ENCODE measurements at places on chromosomes 11 and 22.

DNA sequence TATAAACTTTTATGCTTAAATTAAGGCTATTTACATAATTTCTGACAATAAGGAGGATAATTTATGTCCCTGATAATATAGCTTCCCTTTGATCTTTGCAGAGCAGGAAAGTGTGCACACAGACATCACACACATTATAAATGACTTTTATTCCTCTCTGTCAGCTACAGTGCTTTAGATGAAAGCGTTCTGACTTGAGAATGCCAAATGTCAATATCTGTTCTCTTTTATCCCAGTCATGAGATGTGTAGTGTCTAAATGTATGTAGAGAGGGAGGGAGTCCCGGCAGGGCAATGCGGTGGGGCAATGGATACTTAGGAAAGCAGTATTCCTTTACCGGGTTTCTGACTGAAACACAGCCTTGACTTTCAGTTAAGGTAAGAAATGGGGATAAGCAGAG, 225.4 kb upstream of the CHORDC1 start:
- DNase-seq: no peak

- no peak for DNase-seq
Observed at GRCh38 chr11:23574149-23574548, 713.9 kb upstream of the CCDC179 start.

DNA sequence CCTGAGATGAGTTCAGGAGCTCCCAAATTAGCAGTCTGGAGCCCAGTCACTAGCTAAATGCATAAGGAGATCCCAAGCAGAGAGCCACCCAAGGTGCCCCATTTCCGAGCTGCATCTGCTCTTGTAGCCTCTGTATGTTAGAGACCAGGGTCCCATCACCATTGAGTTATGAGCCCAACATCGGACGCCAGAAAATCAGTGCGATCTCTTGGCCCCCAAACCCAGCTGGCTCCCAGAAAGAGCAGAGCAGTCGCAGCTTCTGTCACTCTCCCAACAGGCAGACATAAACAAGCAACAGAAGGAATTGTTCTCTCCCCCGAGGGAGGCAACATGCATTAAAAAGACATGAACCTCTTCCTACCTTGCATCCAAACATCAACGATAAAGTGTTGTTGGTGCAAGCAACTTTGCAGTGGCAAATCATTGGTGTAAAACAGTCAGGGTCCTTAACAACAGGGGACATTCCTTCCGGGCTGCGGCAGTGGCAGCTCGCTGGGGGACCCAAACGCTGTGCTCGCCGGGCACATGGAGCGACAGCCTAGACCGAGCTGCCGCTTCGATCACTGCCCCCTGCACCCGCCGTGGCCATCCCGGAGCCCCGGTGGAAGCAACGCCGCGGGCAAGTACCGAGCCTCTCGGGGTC, 907.1 kb downstream of the DLG2 start:
- DNase-seq: no peak

- DNase-seq: no peak
Observed at GRCh38 chr22:48207919-48208535, 1445.6 kb downstream of the TBC1D22A start.

GRCh38 chr22:21712751-21713427, 22.7 kb downstream of the YPEL1 start:
- DNase-seq: peak; percentile 80

GRCh38 chr11:59679347-59679746, 10.5 kb upstream of the PATL1 start:
- no peak for DNase-seq

- DNase-seq: peak; percentile 46
Observed at GRCh38 chr22:23591201-23591791, 11.2 kb upstream of the IGLL1 start.

DNA sequence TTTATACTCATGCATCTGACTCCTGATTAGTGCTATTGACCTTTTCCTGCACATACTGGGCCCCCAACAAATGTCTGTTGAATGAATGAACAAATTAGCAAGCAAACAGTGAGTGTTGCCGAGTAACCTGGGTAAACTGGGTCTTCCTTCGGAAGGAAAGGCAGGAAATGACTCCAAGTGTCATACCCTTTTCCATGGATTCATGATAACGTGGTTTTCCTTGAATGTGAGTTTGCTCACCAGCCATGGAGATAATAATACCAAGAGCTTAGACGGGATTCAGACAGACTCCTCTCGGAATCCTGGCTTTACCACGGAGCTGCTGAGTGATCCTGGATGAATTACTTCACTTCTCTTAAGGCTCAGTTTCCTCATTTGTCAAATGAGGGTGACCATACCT, 16.7 kb downstream of the TECTA start:
- DNase-seq: no peak

DNA sequence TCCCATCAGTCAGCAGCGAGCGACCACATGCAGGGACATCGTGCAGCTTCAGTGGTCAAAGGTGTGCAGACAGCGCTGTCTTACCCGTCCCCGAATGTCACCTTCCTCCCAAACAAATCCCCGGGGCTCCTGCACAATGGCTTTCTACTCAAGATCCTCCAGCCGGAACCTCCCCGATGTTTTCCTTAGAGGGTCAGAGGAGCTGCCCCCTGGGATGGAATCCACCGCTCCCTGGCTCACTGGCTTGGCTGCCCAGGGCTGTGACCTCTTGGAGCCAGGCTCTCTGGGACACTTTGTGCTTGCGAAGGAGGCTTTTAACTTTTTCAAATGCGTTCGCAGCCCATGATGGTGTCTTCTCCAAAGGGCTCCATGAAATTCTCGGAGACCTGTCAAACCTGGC, 17.3 kb upstream of the FGF19 start:
- no peak for DNase-seq

DNA sequence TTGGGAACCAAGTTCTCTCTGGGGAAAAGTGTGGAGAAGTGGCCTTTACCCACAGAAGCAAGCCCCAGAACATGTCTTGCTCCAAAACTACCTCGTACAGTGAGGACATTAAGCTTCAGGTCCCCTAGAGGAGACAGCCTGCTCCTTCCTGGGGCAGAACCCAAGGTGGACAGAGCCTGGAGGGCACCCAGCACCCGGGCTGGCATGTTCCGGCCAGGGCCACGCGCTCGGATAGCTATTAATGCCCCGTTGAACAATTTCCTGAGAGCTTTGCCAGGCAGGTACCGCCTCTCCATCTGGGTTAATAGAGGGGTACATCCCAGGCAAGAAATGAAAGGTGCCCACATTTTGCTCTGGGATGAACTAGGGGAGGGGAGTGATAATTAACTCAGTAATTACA, 169.0 kb upstream of the GRK3 start:
- no peak for DNase-seq

- no peak for DNase-seq
Observed at GRCh38 chr11:46588131-46588530, 5.7 kb downstream of the AMBRA1 start.

DNA sequence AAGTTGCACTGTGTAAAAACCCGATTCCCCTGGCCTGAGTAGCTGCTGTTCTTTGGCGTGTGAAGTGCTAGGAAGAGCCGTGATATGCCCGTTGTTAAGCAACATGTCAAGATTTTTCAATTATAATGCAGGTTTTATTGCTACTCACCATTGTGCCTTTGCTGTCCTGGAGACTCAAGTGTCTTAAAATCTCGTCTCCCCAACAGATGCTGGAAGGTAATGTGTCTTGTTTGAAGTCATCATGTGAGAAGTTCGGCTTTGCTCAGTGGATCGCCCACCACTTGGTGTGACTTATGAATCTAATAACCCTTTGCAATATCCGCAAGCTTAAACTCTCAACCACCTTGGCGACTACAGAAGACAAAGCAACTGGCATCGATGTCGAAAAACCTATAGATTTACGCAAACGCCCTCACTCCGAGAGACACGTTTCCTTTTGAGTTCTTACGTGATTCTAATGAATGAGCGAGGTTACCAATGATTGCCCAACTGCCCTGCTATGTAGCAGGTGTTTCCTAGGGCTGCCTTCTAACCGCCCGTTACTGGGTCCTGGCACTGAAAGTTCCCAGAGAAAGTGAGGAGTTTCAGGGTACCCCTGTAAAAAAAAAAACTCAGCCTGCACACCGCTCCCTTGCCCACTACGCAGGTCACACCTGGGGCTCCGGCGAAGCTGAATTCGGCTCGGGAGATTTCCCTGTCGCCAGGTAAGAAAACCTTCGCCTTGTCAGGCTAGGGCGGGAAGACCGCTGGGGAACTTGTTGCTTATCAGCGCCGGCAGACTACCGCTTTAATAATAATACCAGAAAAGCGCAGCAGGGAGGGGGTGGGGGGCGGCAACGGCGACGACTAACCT, 21.2 kb upstream of the BDNF start:
- DNase-seq: no peak

- no peak for DNase-seq
Observed at GRCh38 chr11:35088676-35089075, 50.3 kb upstream of the CD44 start.

DNA sequence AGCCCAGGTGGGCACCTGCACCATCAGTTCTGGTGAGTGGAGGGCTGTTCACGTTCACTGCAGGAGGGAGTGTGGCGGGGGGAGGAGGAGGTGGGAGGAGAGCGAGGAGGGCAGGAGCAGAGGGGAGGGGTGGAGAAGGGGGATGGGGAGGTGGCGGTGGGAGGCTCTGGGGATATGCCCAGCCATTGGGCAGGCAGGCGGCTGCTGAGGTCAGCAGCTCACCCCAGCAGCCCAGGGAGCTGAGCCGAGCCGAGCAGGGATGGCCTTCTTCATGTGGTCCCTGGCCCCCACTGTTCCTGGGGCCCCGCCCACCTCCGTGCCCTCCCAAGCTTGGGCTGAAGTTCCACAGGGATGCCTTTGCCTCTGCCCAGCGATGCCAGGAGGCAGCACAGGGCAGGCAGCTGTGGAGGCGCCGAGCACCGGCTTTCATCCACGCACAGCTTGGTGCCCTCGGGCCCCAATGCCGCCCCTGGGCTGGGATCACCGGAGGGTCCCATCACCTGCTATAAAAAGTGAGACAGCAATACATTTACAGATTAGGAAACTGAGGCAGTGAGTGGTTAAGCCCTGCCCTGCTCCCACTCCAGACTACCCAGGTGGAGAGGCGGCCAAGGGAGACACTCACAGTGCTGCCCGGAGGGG, 21.6 kb downstream of the RTN4R start:
- DNase-seq: no peak

- DNase-seq: no peak
Observed at GRCh38 chr22:32545801-32546200, 71.2 kb downstream of the FBXO7 start.

DNA sequence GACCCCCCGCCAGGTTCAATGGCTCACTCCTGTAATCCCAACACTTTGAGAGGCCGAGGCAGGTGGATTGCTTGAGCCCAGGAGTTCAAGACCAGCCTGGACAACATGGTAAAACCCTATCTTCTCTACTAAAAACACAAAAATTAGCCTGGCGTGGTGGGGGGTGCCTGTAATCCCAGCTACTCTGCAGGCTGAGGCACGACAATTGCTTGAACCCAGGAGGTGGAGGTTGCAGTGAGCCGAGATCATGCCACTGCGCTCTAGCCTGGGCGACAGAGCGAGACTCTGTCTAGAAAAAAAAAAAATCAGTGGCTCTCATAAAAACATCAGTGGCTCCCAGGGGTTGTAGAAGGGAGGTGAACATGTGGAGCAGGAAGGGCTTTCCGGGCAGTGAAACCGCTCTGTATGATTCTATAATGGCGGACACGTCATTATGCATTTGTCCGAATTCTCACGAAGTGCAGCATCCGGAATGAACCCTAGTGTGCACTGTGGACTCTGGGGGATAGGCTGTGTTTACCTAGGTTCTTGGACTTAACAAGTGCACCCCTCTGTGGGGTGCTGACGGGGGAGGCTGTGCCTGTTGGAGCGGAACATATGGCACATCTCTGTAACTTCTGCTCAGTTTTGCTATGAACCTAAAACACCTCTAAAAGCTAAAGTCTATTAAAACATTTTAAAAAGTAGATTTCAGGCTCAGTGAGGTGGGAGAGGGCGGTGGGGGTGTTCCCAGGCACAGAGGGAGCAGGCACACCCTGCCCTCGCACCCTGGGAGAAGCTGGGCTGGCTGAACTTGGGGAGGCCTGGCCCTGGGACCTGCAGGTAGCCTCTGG, 49.1 kb upstream of the SEPTIN5 start:
- DNase-seq: no peak

DNA sequence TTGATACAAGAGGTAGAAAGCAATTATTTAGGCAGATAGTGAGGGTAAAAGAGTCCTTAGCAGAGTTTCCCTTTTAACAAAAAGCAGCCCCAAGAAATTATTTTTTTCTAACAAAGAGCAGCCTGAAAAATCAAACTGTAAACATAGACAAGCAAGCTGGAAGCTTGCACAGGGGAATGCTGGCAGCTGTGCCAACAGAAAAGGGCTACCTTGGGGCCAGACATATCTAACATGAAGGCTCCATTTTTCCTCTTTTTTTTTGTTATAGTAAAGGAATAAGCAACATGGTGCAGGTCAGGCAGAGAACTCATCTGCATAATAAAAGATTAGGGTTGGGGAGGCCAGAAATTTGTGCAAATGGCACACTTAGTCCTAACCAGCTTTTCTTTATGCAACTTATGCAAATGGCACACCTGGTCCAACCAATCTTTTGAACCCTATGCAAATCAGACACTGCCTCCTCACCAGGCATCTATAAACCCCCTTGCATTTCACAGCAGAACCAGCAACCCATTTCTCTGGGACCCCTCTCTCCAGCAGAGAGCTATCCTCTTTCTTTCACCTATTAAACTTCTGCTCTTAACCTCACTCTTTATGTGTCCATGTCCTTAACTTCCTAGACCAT, 41.8 kb downstream of the PDGFD start:
- DNase-seq: no peak

DNA sequence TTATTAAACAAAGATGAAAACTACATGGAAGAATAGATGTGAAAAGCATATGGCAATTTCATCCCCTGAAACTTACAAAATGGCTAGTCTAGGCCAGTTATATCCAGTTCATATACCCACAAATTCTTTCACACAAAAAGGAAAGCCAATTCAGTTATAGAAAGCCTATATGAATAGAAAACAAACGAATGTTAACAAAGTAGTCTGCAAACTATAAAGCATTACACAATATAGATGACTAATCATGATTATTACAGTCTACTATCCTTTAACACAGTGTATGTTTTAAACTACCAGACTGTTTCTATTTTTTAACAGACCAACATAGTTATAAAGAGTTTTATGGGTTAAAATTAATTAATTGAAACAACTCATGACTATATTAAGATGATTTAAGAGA, 12.1 kb downstream of the DCUN1D5 start:
- DNase-seq: no peak

DNA sequence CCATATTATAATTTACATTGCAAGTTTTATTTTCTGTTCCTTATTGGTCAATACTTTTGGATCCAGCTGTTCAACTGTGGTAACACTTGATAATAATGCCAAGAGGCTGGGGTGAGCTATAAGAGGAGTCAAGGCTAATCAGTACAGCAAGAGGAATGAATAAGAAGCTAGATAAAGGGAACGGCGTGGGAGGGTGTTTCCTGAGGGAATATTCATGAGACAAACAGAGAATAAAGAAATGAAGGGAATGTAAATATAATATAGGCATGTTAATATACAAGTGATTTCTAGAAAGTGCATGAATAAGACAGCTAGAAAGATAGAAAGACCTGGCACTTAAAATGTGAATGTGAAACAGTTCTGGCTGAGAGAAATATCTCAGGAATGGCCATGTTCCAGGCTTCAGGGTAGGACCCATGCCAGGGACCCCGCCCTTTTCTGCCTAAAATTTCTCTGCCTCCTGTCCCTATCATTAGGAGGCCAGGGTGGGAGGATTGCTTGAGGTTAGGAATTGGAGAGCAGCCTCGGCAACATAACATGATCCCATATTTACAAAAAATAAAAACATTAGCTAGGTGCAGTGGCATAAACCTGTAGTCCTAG, 3.9 kb downstream of the OR51B4 start:
- no peak for DNase-seq

GRCh38 chr22:48075604-48076003, 1313.2 kb downstream of the TBC1D22A start:
- no peak for DNase-seq
